ENCODE measurements at places on chromosomes 11 and 22. TPM values are rescaled to one million over a fixed set of nuclear protein-coding genes. Genes with fewer than 3 reads are reported as not detected.
A peak's percentile ranks its signal among the peaks of the same experiment; 100 is the strongest.

The GALNT18 gene
- 4.3 TPM for polyA plus RNA-seq

GRCh38 chr11:99893811-99894210 lies 793.3 kb upstream of the ARHGAP42 start:
- no peaks in the 10 kb centered on the region for H3K36me3 ChIP-seq
- no peak overlapping the region for H3K4me3 ChIP-seq
- H3K27me3 ChIP-seq, result no peaks in the 10 kb centered on the region
- H3K27ac ChIP-seq, result no peak overlapping the region

The SAA4 gene
- polyA plus RNA-seq, result not detected

DNA sequence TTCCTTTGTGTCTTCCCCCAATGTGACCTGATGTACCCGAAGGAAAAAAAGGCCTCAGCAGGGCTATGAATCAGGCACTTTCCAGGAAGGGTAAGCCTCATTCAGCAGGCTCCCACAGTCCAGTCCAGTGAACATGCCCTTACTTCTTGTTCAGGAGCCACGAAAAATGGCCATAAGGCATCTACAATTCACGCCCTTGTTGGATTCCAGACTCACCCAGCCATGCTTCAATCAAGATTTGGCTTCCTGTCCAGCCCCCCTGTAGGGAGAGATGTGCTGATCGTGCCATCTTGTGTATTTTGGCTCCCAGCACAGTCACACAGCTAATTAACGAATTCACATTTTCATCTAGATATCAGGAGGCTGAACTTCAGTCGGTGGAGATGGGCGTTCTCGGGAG lies 9.9 kb upstream of the KCNJ5 start:
- H3K27ac ChIP-seq, result no peak overlapping the region
- no peak overlapping the region for H3K4me3 ChIP-seq
- no peak for DNase-seq
- H3K27me3 ChIP-seq, result peaks cover 11% of the 10 kb centered on the region
- no peaks in the 10 kb centered on the region for H3K4me1 ChIP-seq

DNA sequence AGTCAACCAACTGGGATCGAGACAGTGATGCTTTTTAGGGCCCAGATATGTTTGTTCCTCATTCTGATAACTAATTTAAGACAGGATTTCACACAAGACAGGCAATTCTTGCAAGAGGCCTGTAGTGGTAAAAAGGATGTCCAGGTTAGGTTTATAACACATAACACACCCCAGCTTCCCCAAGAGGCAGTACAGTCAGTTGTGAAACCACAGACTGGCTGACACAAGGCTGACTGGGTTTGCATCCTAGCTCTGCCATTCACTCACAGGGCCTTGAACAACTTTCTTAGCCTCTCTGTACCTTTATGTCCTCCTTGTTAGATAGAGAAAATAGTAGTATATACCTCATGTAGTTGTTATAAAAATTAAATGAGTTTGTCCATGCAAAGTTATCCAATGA lies 55.0 kb upstream of the PTH start:
- H3K4me3 ChIP-seq, result no peak overlapping the region
- no peaks in the 10 kb centered on the region for H3K4me1 ChIP-seq
- H3K27me3 ChIP-seq, result no peaks in the 10 kb centered on the region
- no peak for DNase-seq
- H3K36me3 ChIP-seq, result no peaks in the 10 kb centered on the region
- H3K27ac ChIP-seq, result no peak overlapping the region

GRCh38 chr11:85685820-85686459 lies at the start of gene CCDC89:
TSS of gene CCDC89 (minus strand) at chr11:85686195. CDS start at chr11:85686130, 65 bp downstream.
- no peaks in the 10 kb centered on the region for H3K36me3 ChIP-seq
- no peaks in the 10 kb centered on the region for H3K4me1 ChIP-seq
- no peaks in the 10 kb centered on the region for H3K27me3 ChIP-seq
- H3K27ac ChIP-seq, result no peak within 1 kb of the TSS
- DNase-seq, result peak; percentile 46

DNA sequence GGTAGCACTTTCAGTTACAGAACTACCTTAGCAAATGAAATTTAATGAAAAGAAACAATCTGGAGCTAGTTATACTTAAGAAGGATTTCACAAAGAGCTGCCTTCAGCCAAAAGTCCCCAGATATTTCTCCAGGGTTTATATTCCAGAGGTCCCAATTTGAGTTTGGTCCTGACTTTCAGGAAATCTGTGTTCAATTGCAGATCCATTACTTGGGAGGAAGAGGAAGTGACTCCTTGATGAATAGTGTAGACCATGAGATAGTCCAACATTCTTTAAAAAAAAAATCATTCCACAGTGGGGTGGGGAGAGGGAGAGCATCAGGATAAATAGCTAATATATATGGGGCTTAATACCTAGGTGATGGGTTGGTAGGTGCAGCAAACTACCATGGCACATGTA lies 117.6 kb upstream of the ARHGAP20 start:
- no peak for DNase-seq
- H3K36me3 ChIP-seq, result no peaks in the 10 kb centered on the region
- H3K27ac ChIP-seq, result no peak overlapping the region
- H3K4me1 ChIP-seq, result peaks cover 3% of the 10 kb centered on the region

The KDM4D gene
- 1.4 TPM for polyA plus RNA-seq

DNA sequence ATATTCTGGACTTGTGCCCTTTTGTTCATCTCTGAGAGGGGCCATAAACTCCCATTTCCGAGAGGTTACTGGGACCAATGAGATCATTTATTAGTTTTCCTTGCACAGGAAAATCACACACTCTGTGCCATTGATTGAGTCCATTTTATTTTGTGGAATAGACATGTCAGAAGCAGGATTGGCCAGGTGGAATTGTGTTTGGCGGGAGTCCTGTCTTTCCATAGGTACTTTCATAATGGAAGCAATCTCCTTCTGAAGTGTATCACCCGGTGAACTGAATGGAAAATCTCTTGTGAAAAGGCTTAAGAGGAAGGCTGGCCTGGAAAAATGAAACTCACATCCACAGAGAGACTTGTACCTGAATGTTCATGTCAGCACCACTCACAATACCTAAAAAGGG lies 63.0 kb upstream of the PARVG start:
- no peak for DNase-seq
- H3K4me1 ChIP-seq, result no peaks in the 10 kb centered on the region
- H3K4me3 ChIP-seq, result no peak overlapping the region
- H3K36me3 ChIP-seq, result no peaks in the 10 kb centered on the region

GRCh38 chr11:64259533-64260067 lies 8.3 kb downstream of the PLCB3 start:
- H3K36me3 ChIP-seq, result peaks cover 11% of the 10 kb centered on the region
- DNase-seq, result no peak
- no peaks in the 10 kb centered on the region for H3K4me1 ChIP-seq
- no peak overlapping the region for H3K27ac ChIP-seq

DNA sequence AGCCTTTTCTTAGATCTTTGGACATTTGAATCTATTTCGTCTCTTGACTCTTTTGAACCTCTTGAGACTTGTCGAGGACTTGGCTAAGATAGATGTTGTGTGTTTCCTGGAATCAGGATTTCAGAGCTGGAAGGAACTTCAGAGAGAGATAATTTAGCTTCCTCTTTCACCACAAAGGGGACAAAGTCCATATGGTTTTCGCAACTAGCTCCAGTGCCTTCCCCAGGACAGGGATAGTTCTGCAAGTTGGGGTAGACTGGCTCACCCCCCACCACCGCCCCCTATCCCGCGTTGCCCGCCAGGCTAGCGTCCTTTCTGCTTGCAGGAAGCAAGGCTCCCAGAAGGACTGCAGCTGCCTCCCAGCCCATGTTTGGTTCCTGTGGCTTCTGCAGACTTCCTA lies 75.7 kb upstream of the MYO18B start:
- no peak overlapping the region for H3K27ac ChIP-seq
- H3K4me3 ChIP-seq, result no peak overlapping the region
- no peaks in the 10 kb centered on the region for H3K36me3 ChIP-seq
- DNase-seq, result peak; percentile 34
- H3K27me3 ChIP-seq, result no peaks in the 10 kb centered on the region
- H3K4me1 ChIP-seq, result 0 out of 2 replicates have a peak, but pooled peaks cover 6% of the 10 kb centered on the region

The OR2AT4 gene
- polyA plus RNA-seq, result not detected

The SCGB1D2 gene
- polyA plus RNA-seq, result not detected

- no peak overlapping the region for H3K27ac ChIP-seq
- DNase-seq, result no peak
- no peaks in the 10 kb centered on the region for H3K36me3 ChIP-seq
- no peaks in the 10 kb centered on the region for H3K27me3 ChIP-seq
Observed at GRCh38 chr22:45448431-45448830, 34.9 kb downstream of the RIBC2 start.

- no peaks in the 10 kb centered on the region for H3K36me3 ChIP-seq
- H3K27me3 ChIP-seq, result no peaks in the 10 kb centered on the region
- no peak overlapping the region for H3K4me3 ChIP-seq
- no peak overlapping the region for H3K27ac ChIP-seq
- peaks cover 10% of the 10 kb centered on the region for H3K4me1 ChIP-seq
Observed at GRCh38 chr22:40156001-40156516, 21.7 kb upstream of the TNRC6B start.

GRCh38 chr22:33780531-33781136 lies 139.6 kb downstream of the LARGE1 start:
- no peaks in the 10 kb centered on the region for H3K27me3 ChIP-seq
- peaks cover 26% of the 10 kb centered on the region for H3K4me1 ChIP-seq
- no peaks in the 10 kb centered on the region for H3K36me3 ChIP-seq
- no peak overlapping the region for H3K27ac ChIP-seq

DNA sequence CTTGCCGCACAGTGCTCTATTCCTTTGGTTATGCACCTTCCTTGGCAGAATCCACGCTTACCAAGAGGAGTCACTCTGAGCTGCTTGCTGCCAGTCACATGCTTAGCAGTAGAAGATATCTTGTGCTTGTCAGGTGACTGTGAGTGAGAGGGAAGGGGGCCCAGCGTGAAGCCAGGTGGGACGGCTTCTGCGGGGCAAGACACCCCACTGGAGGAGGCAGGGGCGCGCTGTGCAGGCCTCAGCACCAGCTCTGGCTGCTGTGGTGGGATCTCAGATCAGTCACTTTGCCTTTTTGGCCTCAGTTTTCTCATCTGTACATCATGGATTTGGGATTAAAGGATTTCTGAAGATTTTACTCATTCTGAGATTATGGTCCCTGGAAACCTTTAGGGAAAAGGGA lies 63.9 kb upstream of the B3GAT1 start:
- H3K4me1 ChIP-seq, result peaks cover 20% of the 10 kb centered on the region
- no peaks in the 10 kb centered on the region for H3K27me3 ChIP-seq
- no peak for DNase-seq
- no peak overlapping the region for H3K4me3 ChIP-seq
- no peak overlapping the region for H3K27ac ChIP-seq

DNA sequence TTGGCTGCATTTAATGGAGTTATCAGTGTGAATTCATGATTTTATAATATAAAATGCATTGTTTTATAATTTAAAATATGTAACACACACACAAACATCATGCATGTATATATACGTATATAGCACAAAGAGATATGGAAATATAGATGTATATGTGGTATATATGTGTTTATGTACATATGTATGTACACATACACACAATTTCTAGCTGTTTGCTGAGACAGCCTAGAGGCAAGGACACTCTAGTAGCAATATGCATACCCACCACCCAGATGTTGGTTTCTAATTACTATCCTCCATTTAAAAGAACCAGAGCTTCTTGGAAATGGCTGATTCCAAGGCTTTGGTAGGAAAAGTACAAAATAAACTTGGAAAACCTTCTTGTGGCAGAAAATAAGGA lies 50.4 kb downstream of the RBFOX2 start:
- no peak overlapping the region for H3K4me3 ChIP-seq
- no peaks in the 10 kb centered on the region for H3K27me3 ChIP-seq
- peaks cover 35% of the 10 kb centered on the region for H3K4me1 ChIP-seq
- no peak for DNase-seq
- no peaks in the 10 kb centered on the region for H3K36me3 ChIP-seq

Data from GM23338 (cell line).